ENCODE measurements at places on chromosomes 2 and 18.

- no peak for DNase-seq
Observed at GRCh38 chr18:42268798-42269197, 313.8 kb downstream of the PIK3C3 start.

DNA sequence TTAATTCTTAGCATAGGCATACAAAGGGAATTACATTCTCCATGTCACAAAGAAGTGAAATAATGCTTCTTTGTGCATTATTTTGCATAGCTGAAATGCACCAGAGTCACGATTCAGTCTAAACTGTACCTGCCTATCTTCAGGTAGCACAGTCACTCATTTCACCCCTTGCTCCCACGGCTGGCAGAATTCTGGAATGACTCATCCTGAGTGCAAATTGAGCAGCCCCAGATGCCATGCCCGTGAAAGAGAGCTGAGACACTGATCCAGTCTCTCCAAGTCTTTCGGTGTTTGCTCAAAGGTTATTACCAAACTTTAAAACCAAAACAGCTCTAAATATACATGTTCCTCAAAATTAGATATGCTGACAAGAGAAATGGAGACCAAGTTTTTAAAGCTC lies 168.3 kb upstream of the POU3F3 start:
- no peak for DNase-seq

GRCh38 chr2:160583146-160583535 lies 89.5 kb upstream of the RBMS1 start:
- DNase-seq, result no peak

DNA sequence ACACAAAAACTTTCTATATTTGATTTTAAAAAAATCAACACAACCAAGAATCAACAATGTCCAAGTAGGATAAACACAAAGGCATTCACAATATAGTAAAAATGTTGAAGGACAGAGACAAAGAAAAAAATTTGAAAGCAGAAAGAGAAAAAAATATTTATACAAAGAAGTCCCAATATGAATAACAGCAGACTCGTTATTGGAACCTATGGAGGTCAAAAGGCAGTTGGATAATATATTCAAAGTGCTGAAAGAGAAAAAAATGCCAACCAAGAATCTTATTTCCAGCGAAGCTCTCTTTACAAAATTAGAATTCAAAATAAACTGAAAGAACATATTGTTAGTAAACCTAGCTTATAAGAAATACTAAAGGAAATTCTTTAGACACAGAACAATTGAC lies 859.5 kb downstream of the LRP1B start:
- no peak for DNase-seq

GRCh38 chr18:65876310-65876709 lies 125.5 kb downstream of the CDH7 start:
- no peak for DNase-seq

DNA sequence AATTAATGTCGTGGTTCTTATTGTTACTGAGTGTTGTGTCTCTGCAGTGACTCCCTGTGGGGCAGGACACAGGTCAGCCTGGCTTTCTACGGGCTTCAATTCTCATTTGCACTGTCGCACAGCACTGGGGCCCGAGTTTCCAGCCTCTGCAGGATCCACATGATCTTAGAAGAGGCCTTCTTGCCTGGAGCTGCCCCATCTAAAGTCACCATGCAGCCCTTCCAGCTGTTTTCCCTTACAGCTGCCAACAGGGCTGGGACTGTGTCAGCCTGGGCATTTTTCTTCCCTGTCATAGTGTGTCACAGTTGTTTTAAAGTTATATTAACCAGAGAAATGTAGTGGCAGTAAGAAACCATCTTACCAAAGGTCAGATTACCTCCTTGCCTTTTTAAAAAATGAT lies 27.0 kb downstream of the FHL2 start:
- no peak for DNase-seq

DNA sequence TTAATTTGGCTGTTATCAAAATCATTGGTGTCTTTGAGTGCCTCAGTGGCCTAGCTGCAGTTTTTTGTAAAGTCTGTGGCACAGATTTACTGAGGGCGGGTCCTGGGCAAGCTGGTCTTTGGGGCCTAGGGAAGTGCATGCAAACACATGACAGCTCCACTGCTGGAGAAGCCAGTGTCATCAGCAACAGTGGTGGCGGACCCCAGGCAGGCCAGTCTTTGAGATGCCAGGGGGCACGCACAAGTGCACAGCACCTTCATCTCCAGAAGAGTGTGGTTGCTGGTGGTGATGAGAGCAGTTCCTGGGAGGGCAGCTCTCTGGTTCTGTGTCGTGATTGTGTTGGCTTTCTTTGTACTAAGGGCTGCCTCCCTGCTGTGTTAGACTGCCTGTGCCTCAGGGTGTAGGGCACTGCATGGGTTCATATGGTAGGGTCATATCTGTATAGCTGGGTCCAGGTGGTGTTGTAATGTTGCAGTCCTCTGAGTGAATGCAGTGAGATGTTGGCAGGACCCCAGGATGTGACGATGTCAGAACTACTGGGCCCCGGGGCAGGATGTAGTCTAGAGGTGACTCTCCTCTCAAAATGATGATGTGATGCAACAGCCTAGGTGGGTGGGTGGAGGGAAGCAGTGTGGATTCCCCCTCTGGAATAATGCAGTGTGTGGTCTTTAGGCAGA lies 646.7 kb upstream of the CDH2 start:
- no peak for DNase-seq

- no peak for DNase-seq
Observed at GRCh38 chr18:13611142-13611600, 115.2 kb downstream of the FAM210A start.

GRCh38 chr2:52391621-52392020 lies 1359.7 kb upstream of the NRXN1 start:
- no peak for DNase-seq

DNA sequence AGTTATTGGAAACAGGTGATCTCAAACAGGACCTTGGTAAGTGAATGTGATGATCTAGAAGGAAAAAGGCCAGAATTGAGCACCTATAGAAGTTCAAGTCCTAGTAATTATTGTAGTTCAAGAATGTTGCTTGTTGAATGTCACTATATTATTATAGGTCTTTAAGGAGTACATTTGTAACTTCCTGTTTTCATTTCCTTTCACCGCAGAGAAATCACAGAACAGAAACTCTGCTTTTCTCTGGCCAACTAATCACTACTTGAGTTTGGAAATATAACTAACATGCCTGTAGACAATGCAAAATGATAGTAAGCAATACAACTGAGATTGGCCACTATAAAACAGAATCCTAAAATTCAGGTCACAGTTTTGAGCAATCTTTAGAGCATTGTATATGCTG lies 61.8 kb upstream of the EFEMP1 start:
- DNase-seq, result no peak

DNA sequence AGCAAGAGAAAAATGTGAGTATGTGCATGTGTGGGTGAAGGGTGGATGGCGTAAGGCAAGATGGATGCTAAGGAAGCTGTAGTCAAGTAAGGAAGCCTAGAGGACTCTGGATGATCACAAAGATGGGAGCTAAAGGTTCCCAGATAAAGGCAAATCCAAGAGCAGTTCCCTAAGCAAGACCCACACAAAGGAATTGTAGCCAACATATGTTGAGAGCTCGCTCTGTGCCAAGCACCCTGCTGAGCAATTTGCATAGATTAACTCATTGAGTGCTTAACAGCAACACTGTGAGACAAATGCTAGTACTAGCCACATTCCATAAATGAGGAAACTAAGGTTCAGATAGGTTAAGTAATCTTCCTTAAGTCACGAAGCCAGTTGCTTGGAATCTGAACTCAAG lies 132.6 kb downstream of the C1D start:
- DNase-seq, result no peak

DNA sequence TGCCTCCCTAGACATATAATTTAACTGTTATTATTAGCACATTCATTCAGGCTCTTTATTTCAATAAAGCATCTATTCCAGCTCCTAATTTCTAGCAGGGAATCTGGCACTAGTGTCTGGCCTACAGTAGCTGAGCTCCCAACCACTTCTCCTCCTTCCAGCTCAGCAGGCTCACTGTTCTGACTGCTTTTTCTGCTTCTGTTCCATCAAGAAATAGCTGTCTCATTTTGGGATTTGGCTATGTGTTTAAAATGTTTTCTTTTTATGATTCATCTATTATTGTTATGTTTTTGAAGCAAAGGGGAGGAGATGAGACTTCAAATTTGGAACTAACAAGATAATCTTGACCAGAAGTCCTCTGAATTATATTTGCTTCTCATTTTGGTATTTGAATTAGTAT lies 172.7 kb upstream of the SMAD7 start:
- no peak for DNase-seq

GRCh38 chr2:101120124-101120996 lies 30.8 kb downstream of the TBC1D8 start:
- DNase-seq, result no peak

GRCh38 chr18:13175266-13175665 lies 43.3 kb upstream of the LDLRAD4 start:
- no peak for DNase-seq

- DNase-seq, result no peak
Observed at GRCh38 chr2:237571551-237571950, 5.2 kb downstream of the PRLH start.

- DNase-seq, result peak; percentile 67
Observed at GRCh38 chr2:85539361-85540132, 579 bp downstream of the MAT2A start.

GRCh38 chr2:114436329-114436728 lies 6.1 kb upstream of the DPP10 start:
- no peak for DNase-seq

- DNase-seq, result no peak
Observed at GRCh38 chr18:48321121-48321520, 88.1 kb downstream of the ZBTB7C start.

GRCh38 chr2:71070294-71071093 lies 2.0 kb downstream of the NAGK start:
- DNase-seq, result no peak

DNA sequence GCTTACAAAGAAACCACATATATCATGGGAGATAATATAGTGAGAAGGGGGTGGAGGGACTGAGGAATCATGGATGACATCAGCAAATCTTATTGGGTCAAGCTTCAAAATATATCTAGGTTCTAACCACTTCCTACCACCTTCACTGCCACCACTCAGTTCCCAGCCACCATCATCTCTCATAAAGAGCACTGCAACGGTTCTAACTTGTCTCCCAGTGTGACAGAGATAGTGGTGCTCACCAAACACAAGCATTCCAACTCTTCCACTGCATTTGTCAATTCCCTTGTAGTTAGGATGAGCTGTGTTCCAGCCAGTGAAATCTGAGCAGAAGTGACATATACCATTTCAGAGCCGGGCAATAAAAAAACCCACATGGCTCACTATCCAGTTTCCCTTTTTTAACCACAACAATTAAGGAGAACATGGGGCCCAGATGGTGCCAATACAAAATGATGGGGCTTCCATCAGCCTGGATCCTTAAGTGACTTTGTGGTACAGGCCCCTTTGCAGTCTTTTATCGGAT lies 318.1 kb downstream of the NBAS start:
- no peak for DNase-seq

GRCh38 chr18:21897811-21898210 lies 157.2 kb downstream of the MIB1 start:
- DNase-seq, result no peak

- DNase-seq, result no peak
Observed at GRCh38 chr2:52083214-52083613, 1051.3 kb upstream of the NRXN1 start.

DNA sequence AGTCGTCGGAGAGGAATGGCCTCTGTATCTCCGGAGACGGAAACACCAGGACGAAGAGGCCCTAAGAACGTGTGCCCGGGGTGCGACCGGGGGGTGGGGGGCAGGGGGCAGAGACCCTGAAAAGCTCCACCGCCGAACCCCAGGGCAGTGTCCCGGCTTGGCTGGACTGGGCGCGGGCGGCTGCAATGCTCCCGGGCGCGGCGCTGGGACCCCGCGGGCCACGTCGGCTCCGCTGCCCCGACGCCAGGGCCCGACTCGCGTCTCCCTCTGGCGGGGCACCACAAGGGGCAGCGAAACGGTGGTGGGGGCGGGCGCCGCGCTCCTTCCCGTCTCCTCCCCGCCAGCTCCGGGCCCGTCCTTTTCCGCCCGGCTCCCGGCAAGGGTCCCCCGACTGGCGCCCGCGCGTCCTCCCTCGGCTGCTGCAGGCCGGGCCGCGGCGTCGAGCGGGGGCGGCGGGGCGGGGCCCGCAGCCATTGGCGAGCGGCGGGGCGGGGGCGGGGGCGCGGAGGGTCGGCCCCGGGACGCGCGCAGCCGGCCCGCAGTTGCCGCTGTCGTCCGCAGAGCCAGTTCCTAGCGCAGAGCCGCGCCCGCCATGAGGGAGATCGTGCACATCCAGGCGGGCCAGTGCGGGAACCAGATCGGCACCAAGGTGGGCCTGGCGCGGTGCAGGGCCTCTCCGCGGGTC lies at the start of gene TUBB6:
Gene TUBB6, plus strand, starts transcription at position 541 of the 685 bp plus-strand sequence. Its CDS starts 52 bp downstream, at position 593.
- no peak for DNase-seq

GRCh38 chr2:123359636-123360035 lies 665.5 kb upstream of the CNTNAP5 start:
- DNase-seq, result no peak

DNA sequence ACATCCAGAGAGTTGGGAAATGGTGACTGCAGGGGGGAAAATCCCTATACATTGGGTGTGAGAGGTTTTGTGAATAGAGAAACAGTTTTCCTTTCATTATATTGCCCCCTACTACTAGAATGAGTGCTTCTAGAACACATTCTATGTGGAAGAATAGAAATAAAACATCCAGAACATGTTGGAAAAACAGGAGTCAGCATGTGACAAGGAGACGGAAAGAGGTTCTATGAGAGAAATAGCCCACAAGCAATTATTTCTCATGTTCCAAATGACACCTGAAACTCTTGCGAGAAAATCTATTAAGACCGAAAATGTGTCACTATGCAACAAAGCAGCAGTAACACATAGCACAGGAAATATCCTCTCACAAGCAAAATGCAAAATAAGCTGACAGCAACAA lies 202.7 kb upstream of the SPOPL start:
- no peak for DNase-seq

- no peak for DNase-seq
Observed at GRCh38 chr2:197207598-197207997, 103.0 kb downstream of the ANKRD44 start.

GRCh38 chr18:25038261-25038660 lies 313.7 kb downstream of the ZNF521 start:
- no peak for DNase-seq

DNA sequence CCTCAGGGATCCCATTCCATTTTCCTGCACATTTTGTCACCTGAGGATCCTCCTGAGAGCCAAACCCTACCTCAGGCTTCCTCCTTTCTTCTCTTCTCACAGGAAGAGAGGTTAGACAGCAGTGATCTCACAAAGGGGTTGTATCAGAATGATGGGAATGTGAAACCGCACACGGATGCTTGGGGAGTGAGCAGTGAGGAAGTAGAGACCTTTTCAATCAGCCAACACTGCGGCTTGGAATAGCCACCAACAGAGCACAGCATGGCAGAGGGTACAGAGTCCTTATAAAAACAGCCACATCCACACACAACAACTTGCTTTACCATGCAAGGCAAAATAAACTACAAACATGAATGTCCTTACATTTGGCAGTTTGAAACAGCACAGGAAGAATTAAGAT lies 8.7 kb downstream of the TMEM182 start:
- DNase-seq, result no peak

GRCh38 chr2:217418090-217418489 lies 558.2 kb upstream of the TNP1 start:
- DNase-seq, result no peak

GRCh38 chr2:197345846-197346370 lies 35.3 kb upstream of the ANKRD44 start:
- no peak for DNase-seq

- no peak for DNase-seq
Observed at GRCh38 chr2:101732773-101733256, 35.3 kb downstream of the MAP4K4 start.

- DNase-seq, result no peak
Observed at GRCh38 chr2:29310650-29311348, 195.6 kb downstream of the CLIP4 start.

Data from activated effector memory CD4-positive, alpha-beta T cell treated with Interleukin-2 at 50 U/mL for 16 hours (primary cell).